CD4-positive, alpha-beta T cell treated with Interleukin-17A for 4 hours (primary cell): ENCODE measurements at places on chromosomes 3 and 15.

GRCh38 chr3:69088063-69088462 is 3.3 kb downstream of the ARL6IP5 start:
- DNase-seq: no peak

DNA sequence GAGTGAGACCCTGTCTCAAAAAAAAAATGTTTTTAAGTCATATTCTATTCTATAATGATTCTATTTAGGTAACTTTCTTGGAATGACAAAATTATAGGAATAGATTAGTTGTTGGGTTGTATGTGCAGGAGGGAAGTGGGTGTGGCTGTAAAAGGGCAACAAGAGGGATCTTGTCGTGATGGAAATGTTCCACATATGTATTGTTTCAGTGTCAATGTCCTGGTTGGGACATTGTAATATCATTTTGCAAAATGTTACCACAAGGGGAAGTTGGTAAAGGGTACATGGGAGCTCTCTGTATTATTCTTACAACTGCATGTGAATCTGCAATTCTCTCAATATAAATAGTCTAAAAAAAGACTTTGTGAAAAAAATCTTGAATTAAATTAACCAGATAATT is 14.3 kb upstream of the ABHD5 start:
- no peak for DNase-seq

GRCh38 chr15:89904519-89904918 is 8.2 kb downstream of the ARPIN start:
- DNase-seq: no peak

DNA sequence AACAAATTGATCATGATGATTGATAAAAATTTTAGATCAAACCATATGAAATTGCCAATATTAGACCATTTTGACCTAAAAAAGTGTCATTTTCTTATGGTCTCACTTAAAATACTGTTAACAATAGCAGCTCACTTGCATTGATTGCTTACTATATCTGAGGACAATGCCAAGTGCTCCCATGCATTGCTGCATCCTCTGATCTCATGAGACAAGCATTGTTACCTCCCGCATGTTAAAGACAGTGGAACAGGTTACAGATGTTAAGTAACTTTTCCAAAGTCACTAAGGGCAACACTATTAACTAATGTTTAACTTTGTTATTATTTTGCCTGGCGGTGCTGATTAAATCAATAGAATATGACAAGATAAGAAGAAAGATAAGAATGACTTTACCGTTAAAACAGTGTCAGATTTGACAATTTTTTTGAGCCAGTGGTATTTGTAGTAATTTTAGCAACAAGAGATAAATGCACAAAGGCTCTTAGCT is 69.3 kb downstream of the PPM1L start:
- no peak for DNase-seq

GRCh38 chr3:18739099-18739433 is 313.9 kb upstream of the SATB1 start:
- DNase-seq: no peak

- DNase-seq: no peak
Observed at GRCh38 chr15:67080118-67080899, 14.9 kb downstream of the SMAD3 start.

DNA sequence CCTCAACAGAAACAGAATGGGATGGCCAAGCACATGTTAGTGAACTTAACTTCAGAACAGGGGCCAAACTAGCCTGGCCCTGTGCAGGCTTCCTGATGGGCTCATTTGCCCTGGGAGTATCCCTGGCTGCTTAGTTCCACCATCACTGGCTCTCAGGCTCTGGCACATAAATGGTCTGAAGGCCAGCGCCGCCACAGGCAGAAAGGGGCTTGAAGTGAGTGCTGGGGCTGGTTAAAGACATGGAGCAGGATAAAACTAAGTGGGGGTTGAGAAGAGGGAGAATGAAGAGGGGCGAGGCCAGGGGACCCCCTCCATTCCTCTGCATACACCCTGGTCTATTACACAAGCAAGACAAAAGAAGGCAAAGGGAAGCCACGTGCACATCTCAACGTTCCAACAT is 12.2 kb downstream of the SLCO2A1 start:
- DNase-seq: no peak

DNA sequence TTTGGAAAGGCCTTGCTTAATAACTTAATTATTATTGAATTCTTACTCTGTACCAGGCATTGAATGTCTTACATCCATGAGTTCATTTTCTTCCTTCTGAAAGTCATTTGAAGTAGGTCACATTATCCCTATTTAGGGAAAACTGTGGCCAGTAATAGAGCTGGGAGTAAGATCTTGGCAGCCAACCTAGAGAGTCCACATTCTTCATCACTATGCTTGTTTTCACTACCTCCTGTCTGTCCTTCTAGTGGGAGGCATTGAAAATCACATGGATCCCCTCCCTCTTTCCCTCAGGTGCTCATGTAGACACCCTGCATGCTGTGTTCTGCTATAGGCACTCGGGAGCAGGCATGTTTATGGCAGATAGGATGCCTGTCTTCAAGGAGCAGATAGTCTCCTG is 154.9 kb downstream of the EBLN2 start:
- DNase-seq: no peak

DNA sequence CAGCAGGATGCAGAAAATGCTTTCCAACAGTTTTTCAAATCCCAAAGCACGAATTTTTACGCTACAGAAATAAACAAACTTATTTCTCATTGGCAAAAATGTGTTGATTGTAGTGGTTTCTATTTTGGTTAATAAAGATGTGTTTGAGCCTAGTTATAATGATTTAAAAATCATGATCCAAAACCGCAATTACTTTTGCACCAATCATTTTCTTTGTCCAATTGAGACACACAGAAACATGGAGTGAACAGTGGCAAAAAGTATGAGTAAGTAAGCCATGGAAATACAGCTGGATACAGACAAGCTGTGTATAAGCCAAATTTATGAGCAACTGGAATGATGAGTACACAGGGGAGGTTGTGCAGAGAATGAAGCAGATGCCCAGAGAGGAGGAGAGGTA is 427.9 kb downstream of the NTRK3 start:
- DNase-seq: no peak

- DNase-seq: no peak
Observed at GRCh38 chr3:113105966-113106660, 105.2 kb upstream of the BOC start.

DNA sequence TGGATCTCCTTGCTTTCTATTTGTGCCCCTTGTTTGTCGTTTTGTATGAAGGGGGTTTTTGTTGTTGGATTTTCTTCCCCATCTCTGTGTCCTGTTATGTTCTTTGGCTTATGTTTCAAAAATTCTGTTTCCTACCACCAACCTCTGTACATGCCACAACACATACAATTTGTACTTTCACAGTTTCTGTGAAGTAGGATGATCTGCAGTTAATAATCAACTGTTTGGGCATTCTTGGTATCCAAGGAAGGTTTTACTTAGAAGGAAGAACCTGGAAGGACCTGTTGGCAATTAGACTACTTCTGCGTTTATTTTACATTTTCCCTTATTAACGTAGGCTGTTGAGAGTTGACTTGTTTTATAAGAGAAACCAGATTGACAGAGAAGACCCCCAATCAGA is 8.3 kb downstream of the SETD5 start:
- DNase-seq: no peak

- DNase-seq: no peak
Observed at GRCh38 chr3:100024520-100025303, 89.6 kb downstream of the FILIP1L start.
